CD8-positive, alpha-beta T cell (primary cell): ENCODE measurements at places on chromosomes 4 and X. TPM values are rescaled to one million over a fixed set of nuclear protein-coding genes. Genes with fewer than 3 reads are reported as not detected.
A peak's percentile ranks its signal among the peaks of the same experiment; 100 is the strongest.

SMARCA1 gene
- 0.39 TPM for total RNA-seq

CT47B1 gene
- not detected for total RNA-seq

IL3RA gene
- total RNA-seq, result 1.1 TPM

GAGE13 gene
- not detected for total RNA-seq

CTBP1 gene
- 129 TPM for total RNA-seq

- no peak for DNase-seq
These were observed 5.3 kb upstream of the SRPK3 start for GRCh38 chrX:153775293-153776119.

GRCh38 chrX:17547658-17548057 is 172.7 kb downstream of the NHS start:
- DNase-seq, result no peak

DNA sequence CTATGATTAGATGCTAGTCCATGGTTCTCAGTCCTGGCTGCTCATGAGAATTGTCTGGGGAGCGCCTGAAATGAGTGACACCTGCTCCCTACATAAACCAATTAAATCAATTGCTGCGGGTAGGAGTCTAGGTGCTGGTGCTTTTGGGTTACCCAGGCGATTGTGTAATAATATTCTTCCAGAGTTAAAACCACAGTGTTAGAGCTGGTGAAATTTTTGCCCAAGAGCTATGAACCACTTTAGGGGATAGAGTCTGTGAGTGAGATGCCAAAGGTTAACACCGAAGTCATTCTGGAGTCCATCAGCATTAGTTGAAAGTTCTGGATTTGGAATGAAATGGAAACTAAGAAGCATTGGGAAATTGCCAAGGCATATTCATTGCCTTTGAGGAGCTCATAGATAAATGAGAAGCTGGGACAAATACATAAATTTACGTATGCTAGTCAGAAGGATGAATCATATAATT is 15.3 kb downstream of the PDK3 start:
- no peak for DNase-seq

GRCh38 chr4:111512081-111512783 is 633.0 kb upstream of the FAM241A start:
- no peak for DNase-seq

GRCh38 chrX:10327651-10328050 is 170.9 kb downstream of the CLCN4 start:
- DNase-seq, result no peak

- DNase-seq, result no peak
These were observed 67.4 kb upstream of the FAM47B start for GRCh38 chrX:34875204-34875603.

- no peak for DNase-seq
These were observed 1022.0 kb downstream of the ADGRL3 start for GRCh38 chr4:62222121-62222520.

DNA sequence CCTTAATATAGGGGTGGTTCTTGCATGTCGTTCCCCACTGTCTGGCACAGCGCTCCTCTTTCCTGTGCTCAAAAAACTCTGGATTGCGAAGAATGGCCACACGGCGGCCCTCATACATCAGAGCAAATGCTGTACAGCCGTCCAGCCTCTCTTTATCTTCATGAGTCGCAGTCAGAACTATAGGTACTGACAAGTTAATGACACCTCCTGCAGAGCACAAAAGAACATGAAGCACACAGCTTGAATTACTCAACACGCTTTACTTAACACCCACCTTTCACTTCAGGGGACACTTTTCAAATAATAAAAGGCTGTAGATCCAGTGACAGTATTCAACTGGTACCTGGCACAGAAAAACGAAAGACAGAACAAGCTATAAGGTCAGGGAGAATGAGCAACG is 65.3 kb downstream of the PAPSS1 start:
- DNase-seq, result no peak

GRCh38 chrX:122303761-122304160 is 880.3 kb upstream of the GRIA3 start:
- no peak for DNase-seq

DNA sequence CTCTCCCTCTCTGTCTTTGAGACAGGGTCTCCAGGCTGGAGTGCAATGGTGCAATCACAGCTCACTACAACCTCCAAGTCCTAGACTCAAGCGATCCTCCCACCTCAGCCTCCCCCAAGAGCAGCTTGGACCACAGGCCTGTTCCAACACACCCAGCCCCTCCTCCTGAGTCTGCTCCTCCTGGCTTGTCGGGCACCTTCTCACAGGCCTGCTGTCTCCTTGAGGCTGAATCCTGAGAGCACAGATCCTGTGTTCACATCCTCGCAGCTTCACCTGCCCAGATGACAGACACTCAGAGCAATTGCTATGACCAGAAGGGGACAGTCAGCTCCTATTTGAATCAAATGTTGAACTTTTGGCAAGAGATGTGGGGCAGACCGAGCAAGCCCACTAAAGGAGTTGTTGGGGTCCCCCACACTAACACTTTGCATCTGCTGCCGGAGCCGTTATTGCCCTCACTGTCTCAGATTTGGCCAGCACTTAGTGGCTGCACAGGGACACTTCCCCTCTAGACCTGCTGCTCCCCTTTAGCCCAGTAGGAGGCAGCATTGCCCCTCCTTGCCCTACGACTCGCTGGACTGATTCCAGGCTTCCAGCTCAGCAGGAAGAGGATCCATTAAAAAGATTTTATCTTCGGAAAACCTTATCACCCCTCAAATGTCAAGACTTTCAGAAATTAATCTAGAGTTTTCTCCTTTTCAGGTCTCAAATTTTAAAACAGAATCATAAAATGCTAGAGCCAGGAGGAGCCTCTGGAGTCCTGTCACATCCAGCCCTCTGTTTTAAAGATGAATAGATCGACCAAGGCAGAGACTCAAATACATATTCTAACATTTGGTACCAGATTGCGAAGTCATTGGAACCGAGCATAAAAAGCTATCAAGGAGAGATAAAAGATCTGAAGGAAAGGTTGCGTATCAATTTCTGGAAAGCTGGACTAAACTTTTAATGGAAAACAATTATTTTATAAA is 113.7 kb downstream of the USP46 start:
- peak; percentile 42 for DNase-seq

DNA sequence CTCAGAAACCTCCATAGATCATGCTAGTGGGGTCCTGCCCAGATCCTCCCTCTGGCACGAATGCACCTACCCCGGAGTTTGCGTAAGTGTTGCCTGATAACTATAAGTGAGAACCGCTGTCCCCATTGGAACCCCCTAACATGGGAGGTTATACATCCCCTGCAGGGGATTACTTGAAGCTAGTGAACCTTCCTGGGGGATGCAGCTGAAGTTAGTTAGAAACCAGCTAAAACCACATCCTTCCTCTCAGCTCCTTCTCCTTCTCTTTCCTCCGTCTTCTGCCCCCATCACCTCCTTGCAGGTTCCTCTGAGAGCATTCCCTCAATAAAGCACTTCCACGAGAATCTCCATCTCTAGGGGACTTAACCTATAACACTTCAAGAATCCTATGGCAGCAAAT is 95.0 kb downstream of the ZNF827 start:
- no peak for DNase-seq
